ENCODE measurements at places on chromosomes 13 and 19.

DNA sequence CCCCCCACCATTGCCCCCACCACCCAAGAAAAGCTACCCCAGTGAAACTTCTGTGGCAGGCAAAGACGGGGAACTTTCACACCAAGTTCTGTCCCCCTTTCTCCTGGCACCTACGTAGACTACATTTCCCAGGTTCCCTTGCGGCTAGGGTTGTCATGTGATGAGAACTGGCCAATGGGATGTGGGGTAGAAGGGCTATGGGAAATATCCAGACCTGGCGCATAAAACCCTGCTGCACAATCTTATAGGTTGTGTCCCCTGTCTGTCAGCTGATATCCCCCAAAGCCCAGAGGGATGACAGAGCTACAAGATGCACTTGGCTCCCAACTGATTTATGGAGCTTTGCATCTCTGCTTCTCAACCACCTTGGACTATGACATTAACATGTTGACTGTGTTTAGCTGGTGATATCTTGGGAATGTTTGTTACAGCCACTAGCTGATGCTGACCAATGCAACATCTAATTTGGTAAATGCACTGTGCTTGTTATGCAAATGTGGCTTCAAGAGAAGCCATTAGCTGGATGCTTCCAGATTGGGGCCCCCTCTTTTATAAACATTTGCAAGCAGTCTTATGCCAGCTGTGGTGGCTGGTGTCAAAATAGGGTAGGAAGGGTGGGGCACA is 6.1 kb downstream of the SH2D3A start:
- DNase-seq: no peak

DNA sequence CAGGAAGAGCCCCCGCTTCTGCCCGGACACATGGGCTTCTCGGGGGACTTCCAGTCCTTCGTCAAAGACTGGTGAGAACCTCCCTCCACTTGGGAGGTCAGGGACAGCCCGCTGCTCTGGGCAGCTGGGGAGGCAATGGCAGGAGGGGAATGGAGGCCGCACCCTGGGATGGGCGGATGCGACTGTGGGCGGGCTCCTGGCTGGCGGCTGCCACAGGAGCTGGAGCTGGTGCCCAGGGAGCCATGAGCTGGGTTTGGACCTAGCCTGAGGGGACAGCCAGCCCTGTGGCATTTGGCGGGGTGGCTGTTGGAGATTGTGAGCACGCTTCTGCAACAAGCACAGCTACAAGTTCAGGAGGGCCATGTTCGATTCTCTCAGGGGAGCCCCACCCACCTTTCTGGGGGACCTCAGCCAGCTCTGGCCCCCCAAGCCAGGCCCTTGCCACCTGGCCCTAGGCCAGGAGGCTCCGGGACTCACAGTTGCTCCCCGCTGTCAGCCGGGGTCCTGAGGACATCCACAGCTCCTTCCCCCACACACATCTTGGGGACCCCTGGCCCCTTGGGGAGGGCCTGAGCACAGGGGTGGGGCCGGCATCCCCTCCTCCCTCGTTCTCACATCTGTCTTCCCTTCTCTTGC is 3.0 kb upstream of the TGFBR3L start:
- DNase-seq: no peak

GRCh38 chr13:113152984-113153809 is 5.3 kb upstream of the PROZ start:
- no peak for DNase-seq

GRCh38 chr13:32121316-32121715 is 89.7 kb downstream of the FRY start:
- no peak for DNase-seq

- DNase-seq: no peak
Measured at GRCh38 chr13:51298812-51299211, 40.7 kb upstream of the SERPINE3 start.

DNA sequence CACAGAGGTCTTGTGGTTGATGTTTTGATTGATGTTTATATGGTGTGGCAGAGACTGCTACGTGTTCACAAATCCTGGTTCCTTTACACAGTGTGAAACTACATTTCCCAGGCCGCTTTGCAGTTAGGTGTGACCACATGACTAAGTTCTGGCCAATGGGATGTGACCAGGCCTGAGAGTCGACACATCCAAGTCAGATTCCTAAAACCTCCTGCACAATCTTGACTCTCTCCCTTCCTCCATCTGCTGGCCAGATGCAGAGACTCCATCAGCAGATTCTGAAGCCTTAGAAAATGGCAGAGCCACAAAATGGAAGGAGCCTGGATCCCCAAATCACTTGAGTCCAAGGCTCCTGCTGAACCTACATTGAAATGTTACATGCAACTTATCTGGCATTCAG is 12.6 kb downstream of the CD37 start:
- DNase-seq: no peak

DNA sequence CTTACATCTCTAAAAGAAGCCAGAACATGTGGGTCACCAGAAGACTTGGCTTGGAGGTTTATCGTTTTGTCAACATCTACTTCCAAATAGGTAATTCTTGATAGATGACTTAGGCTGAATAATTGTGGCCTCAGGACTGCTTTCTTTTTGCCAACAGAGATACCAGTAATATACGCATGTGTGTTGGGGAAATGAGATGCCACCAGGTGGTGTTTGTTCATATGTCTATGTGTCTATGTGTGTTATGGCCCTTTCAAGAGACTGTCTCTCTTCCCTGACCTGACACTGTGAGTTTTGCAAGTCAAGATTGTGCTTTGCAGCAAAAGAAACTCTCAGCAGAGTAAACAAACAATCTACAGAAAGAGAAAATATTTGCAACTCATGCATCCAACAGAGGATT is 31.6 kb upstream of the METTL21C start:
- no peak for DNase-seq

GRCh38 chr13:45385320-45385719 is 32.9 kb downstream of the SLC25A30 start:
- DNase-seq: no peak

GRCh38 chr19:3252650-3253049 is 28.2 kb downstream of the CELF5 start:
- DNase-seq: no peak

- no peak for DNase-seq
Measured at GRCh38 chr19:49676136-49676783, 811 bp upstream of the PRMT1 start.

- DNase-seq: no peak
Measured at GRCh38 chr13:83620530-83621220, 261.6 kb downstream of the SLITRK1 start.

DNA sequence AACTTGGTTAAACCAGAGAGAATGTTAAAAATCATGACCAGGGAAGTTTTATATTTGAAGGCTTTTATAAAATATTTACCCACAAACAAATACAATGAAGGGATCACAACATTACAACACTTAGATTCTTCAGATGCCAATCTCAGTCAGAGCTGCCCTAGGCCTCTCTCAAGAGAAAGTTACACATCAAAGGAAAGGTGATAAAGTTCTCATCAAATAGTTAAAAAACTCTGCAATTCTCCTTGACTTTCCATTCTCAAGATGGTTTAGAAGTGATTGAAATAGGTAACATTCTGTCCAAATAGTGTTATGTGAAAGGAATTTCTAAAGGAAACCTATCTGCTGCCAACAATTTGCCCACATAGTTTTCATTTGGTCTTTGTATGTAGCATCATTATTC is 1115.2 kb upstream of the MIR17HG start:
- DNase-seq: no peak

Data from hypothalamus (tissue), 51 donors.